ENCODE measurements at places on chromosomes 16 and 17. TPM values are rescaled to one million over a fixed set of nuclear protein-coding genes. Genes with fewer than 3 reads are reported as not detected.

- DNase-seq: peak; percentile 93
Observed at GRCh38 chr17:38729886-38730525, at the start of gene CISD3. CISD3 (plus strand) TSS chr17:38730341; CDS start chr17:38730359, 18 bp downstream.

DNA sequence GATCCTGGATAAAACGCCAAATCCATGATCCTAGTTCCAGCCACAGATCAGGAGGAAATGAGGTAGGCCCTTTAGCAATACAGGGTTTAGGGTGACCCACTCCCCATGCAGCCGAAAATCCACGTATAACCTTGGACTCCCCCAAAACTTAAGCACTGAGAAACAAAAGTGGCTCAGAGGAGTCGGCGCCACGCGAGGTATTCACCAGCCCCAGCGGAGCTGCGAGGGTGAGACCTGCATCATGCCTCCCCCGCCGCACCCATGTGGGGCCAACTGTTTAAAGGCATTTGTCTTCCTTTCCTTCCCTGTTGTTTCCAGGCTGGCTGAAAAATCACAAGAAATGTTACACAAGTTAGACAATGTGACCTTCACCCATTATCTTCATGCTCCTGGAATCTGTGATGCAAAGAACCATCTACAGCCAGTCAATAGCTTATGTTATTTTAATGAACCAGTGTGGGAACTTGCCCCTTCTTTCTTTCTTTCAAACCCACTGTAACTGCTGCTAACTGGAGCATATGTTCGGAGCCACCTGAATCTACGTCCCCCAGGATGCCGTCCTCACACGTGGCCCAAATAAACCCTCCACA, 98.2 kb upstream of the METRNL start:
- DNase-seq: no peak

DNA sequence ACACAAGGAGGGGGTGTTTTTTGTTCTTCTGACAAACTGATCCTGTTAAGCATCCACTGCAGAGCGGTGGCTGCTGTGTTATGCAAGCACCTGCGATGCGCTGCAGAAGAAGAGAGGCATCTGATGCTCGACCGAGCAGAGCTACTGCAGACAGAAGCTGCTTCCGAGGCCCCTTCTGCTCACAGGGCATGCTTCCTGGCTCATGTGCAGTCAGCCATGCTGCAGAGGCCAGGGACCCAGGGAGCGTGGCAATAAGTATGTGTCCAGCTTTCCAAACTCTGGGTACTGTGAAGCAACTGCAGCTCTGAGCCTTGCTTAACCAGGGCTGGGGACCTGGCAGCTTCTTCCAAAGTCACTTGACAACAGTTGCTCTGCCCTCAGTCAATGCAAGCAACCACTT, 448.6 kb upstream of the RBFOX1 start:
- no peak for DNase-seq

DNA sequence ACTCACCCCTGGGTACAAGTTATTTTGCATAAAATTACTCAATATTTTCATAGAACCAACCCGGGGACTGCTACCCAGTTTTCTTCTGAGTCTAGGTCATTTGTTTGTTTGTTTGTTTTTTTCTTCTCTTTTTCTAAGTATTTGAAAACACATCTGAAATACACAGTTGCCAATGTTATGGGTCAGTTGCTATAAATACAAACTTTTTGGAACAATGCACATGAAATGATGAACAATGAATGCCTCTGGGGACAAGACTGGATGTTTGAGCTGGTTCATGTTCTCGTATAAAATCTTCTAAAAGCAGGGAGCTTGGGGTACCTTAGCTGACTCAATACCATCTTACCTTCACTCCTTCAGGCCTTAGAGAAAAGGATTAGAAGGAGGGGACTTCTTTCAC, 30.5 kb downstream of the TMEM238L start:
- no peak for DNase-seq

DNA sequence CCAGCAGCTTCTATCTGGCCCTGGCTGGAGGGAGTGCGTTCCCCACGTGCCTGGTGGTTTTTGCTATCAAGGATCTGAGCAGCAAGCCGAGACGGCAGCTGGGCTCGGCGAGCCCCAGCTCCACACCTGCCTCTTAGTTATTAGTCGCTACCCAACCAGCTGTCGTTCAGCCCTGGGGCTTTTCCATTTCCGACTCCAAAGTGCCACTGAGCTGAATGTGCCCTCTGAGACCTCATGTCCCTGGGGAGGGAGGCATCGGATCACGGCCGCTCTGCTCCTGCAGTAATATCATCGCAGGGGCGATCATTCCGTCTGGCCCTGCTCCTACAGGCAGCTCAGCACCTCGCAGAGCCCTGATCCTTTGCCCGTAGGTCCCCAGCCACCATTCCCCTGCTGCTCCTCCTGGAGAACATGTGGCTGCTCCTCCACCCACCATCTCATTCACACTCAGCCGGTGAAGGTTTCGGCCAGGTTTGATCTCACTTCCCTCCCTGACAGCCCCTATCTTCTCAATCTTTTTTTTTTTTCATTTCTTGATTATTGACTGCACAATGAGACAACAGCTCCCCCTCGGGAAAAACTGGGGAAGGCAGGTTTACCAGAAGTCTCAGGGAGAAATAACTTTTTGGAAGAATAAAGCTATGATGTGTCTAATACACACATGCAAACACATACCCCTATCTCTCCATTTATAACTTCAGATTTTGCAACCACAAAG, 86.7 kb downstream of the ZFHX3 start:
- no peak for DNase-seq

GRCh38 chr16:82382521-82382920, 212.5 kb upstream of the MPHOSPH6 start:
- no peak for DNase-seq

DNA sequence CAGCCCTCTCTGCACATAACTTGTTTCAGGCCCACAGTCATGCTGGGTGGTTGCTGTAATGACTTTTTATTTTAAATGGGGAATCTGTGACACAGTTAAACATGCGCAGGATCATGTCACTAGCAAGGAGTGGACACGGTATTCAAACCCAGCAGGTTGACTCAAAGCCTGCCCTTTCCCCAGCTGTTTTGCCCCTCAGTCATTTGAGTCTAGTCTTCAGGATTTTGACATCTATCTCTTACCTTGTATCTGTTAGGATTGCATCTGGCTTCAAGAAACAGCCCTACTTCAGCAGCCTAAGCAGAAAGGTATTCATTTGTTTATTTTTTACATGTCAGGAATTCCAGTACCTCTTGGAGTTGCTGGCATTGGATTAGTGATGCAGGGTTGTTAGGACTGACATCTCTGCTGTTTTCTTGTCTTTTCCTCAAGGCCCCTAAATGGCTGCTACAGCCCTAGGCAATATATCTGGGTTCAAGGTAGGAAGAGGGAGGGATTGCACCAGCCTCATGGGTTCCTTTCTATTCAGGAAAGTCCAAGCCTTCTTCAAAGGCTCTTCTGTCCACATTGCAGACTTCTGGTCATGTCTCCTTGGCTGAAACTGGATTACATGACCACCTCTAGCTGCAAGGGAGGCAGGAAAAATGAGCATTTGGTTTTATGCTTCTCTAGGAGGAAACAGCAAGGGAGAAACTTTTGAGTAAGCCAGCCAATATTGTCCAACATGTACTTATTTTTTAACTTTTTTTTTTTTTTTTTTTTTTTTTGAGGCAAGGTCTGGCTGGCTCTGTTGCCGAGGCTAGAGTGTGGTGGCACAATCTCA, 22.8 kb downstream of the ABCC1 start:
- DNase-seq: no peak

DNA sequence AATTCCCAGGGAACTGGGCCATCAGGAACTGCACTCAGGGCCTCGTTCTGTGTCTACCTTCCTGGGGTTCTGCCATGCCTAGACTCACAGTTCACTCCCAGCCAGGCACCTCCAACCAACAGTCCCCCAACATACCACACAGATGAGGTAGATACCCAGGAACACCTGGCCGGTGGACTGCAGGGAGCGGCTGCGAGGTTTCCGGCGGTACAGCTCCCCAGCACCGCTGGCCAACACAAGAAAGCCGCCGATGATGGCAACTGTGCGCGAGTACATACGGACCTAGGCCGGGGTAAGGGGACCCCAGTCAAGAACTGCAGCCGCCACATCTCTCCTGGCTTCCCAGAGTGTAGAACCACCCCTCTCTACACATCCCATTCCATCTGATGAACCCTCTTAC, 1.9 kb downstream of the TMEM101 start:
- no peak for DNase-seq

- DNase-seq: no peak
Observed at GRCh38 chr16:67897231-67897630, 4.2 kb downstream of the PSKH1 start.

DNA sequence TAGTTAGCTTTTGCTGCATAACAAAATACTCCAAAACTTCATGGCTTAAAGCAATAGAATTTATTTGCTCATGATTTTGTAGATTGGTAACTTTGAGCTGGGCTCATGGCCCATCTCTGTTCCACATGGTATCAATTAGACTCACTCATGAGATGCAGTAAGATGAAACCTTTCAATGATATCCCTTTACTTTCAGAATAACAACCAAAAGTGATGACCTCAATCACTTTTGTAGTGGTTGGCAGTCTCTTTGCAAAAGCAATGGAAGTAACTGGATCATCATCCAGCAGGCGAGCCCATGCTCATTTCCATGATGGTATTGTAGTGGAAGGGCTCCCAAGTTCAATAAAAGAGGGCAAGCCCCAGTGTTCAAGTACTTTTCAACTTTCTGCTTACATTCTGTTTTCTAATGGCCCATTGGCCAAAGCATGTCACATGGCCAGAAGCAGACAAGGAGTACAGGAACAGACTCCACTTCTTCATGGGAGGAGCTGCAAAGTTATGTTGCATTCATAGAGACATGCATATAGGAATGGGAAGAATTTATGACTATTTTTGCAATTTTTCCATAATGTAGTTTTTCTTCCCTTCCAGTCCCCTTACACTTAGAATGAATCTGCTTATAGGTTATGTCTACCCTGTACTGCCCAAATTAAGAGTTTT, 41.7 kb downstream of the EFCAB5 start:
- no peak for DNase-seq

DNA sequence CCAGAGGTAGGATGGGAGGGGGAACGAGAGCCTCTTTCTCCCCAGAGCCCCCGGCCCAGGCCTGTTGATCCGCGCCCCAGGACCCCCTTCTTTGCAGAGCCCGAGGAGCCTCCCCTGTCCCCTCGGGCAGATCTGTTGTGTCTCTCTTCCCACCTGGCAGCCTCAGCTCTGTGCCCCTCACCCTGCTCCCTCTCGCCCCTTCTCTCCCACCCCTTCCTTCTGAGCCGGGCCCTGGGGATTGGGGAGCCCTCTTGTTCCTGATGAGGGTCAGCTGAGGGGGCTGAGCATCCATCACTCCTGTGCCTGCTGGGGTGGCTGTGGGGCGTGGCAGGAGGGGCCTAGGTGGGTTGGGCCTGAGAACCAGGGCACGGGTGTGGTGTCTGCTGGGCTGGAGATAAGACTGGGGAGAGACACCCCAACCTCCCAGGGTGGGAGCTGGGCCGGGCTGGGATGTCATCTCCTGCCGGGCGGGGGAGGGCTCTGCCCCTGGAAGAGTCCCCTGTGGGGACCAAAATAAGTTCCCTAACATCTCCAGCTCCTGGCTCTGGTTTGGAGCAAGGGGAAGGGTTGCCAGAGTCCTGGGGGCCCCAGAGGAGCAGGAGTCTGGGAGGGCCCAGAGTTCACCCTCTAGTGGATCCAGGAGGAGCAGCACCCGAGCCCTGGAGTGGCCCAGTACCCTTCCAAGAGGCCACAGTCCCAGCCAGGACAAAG, 65.4 kb downstream of the MRC2 start:
- no peak for DNase-seq

DNA sequence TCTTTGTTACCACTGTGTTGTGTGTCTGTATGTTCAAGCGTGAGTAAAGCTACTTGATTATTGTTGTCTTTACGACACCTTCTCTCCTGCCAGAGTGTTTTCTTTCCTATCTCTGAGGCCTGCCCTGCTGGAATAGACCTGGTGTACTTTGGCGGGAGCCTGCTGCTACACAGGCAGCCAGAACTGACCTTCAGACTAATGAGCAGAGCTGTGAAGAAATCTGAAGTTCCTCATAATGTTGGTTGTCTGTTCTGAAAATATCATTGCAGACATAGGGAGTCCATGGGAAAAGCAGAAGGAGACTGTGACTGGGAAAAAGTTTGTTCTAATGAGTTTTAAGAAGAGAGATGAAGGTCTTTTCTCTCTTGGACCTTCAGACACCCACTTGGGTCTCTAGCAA, 9.8 kb downstream of the RHOT1 start:
- no peak for DNase-seq

GRCh38 chr17:69344939-69345338, 18.0 kb upstream of the ABCA5 start:
- DNase-seq: no peak

- DNase-seq: no peak
Observed at GRCh38 chr16:30527635-30528178, 1.3 kb upstream of the ZNF768 start.

GRCh38 chr17:75249564-75249963, 11.8 kb downstream of the GGA3 start:
- DNase-seq: no peak

DNA sequence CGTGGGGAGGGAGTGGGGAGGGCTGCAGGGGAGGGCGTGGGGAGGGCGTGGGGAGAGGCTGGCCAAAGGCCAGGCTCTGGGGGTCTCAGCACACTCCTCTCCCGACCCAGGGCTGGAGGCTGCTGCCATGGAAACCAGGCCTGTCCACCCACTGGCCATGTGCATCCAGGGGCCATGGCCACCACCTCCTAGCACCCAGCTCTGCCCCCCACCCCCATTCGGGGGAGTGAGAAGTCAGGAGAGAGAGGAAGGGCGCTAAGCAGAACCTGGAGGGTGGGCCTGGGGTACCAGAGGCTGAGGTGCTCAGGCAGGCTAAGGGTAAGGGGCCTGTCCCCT, 29.6 kb downstream of the ENDOV start:
- DNase-seq: no peak

- no peak for DNase-seq
Observed at GRCh38 chr17:72696156-72696555, 396.3 kb downstream of the SLC39A11 start.

- DNase-seq: no peak
Observed at GRCh38 chr16:67053767-67054334, 24.9 kb downstream of the CBFB start.

Gene KRT33B
- total RNA-seq: not detected

Gene CCL14
- total RNA-seq: not detected

Gene GUCY2D
- total RNA-seq: not detected

Gene DNAAF8
- not detected for total RNA-seq

Gene APOH
- total RNA-seq: not detected

Gene SLC52A1
- 0.22 TPM for total RNA-seq

Gene LRRC59
- total RNA-seq: 49.9 TPM

Gene ZDHHC7
- total RNA-seq: 42.6 TPM

Gene GDE1
- total RNA-seq: 22.8 TPM

Gene EPX
- total RNA-seq: not detected

Gene CCDC40
- total RNA-seq: 0.32 TPM

Gene CTRB2
- total RNA-seq: not detected

Gene SPN
- total RNA-seq: 149 TPM
